OCI-M1 (cell line): ENCODE measurements at places on chromosomes 5 and 9.

GRCh38 chr5:170937914-170938313 is 76.1 kb downstream of the RANBP17 start:
- DNase-seq = no peak

DNA sequence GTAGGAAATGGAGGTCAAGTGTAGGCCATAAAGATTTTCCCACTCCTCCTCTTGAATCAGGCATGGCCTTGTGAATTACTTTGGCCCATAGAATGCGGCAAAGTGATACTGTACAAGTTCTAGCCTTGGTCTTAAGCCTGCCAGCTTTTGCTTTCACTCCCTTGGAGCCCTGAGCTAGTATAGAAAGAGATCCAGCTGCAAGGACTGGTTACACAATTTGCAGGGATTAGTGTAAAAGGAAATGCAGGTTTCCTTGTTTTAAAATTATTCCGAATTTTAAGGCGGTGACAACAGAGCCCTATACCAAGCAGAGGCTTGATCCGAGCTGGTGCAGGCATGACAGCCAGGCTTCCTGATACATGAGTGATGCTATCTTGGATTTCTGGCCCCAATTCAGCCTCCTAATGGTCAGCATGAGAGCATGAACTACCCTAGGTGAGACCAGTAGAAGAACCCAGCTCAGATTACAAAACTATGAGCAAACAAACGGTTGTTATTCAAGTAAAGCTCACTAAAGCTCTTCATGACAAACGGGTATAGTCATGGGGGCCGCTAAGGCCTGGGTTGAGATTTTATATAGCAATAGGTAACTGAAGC is 257.9 kb downstream of the DOCK8 start:
- no peak for DNase-seq

DNA sequence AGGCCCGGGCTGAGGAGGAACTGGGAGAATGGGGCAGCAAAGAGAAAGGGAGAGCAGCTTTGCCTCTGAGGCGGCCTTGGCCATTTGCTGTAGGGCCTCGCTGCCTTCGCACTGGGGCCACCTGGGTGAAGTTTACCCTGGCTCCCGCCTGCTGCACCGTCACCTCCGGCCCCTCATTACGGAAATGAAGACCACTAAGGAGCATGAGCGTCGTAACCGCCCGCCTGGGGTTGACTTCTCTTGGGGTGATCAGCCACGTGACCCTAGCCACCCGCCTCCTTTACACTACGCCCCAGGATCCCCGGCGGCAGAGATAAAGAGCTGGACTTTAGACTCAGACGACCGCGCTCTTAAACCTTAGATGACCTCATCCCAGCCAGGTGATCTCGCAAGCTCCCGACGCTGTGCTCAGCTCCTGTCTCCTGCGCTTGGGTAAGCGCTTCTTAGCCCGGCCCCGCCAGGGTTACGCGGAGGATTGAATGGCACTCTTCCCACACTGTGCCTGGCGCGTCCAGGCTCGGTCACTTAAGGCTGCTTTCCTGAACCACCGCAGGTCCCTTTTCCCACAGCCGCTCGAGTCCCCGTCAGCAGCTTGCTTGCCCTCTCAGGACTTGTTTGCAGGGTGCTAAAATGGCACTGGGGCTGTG is 107.9 kb upstream of the LARP1 start:
- DNase-seq = no peak

DNA sequence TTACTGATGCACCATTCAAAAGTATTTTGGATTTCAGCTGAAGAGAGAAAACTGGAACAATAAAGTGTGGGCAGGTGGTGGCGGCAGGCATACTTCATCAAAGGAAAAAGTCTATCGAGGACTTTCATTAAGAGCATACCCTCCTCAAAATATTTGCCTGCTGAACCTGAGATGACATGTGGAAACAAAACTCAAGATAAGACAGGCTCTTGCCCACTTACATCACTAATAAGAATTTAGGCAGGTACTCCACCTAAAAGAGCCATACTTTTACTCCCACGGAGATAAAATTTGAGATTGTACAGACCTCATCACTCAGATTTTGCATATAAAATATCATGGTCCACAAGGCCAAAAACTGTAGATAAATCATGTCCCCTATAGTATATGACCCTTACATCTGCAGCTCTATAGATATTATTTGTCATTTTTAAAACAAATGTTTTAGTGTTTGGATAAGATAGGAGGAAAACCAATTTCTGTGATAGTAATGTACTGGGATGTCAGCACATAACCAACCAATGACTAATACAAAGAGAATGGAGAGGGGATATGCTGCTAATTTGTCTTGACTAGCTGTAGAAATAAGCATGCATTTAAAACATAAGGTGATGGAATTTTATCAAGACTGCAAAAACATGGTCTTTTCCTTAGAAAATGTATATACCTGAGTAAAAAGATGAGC is 730.6 kb upstream of the ZNF608 start:
- DNase-seq = no peak
